ENCODE measurements at places on chromosomes 6 and 20.

DNA sequence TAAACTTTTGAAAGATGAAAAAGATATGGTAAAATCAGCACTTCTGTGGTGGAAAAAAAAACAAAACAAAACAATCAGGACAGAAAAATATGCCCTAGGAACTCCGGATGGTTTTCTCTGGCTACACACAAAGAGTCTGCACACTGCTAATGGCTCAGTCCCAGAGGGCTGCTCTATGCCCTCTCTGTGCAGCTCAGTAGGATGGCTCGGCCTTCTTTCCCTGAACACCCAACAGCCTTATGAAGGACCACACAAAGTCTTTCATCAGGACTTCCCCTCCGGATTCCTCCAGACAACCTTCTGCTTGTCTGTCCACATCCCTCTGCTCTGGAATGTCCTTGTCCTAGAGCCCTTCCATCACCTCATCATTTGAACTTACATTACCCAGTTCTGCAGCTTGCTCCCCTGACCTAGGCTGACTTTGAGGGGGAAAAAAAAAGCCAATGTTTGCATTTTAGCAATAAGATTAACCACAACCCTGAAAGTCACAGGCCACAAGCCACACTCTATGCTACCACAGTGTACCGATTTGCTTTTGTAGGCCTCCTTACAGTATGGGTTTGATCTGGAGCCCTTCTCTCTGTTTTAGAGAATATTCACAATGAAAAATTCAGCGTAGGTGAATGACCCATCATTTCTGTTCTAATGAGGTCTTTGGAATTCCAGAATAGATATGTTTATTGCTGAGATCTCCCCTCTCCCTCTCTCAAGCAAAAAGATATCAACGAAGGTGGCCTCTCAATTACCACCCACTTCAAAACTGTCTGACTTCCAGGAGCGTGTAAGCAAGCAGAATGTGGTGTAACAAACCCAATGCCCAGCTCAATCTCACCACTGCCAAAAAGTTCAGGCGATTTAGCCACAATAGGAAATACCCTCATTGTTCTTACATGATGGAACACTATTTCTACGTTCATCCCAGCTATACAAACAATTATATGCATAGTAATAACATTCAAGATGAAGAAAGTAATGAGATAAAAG lies 164.0 kb downstream of the GMDS start:
- DNase-seq, result no peak

DNA sequence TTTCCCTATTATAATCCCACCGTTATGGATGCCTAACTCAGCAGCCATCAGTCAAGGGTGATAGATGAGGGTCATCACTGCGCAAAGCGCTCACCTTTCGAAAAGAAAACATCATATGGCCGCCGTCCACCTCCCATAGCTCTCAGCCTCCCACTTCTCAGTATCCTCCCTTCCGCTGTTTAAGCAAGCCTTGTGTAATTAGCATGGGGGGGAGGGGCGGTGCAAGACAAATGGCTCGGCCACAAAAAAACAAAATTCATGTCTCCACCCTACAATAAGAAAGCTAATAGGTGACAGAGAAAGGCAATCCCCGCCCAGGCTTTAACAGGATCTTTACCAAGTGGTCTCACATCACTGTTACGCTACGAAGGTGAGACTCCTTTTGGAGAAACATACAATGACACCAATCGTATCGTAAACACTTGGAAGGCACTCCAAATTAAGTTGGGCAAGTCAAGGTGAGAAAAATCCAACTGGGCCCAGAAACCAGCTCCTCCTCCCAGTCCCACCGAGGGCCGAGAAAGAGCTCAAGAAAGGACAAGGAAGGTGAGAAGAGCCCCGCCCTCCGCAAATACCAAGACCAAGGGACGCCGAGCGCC lies 645 bp downstream of the DDX39B start:
- no peak for DNase-seq

GRCh38 chr6:141992109-141992508 lies 140.6 kb upstream of the GJE1 start:
- DNase-seq, result no peak

DNA sequence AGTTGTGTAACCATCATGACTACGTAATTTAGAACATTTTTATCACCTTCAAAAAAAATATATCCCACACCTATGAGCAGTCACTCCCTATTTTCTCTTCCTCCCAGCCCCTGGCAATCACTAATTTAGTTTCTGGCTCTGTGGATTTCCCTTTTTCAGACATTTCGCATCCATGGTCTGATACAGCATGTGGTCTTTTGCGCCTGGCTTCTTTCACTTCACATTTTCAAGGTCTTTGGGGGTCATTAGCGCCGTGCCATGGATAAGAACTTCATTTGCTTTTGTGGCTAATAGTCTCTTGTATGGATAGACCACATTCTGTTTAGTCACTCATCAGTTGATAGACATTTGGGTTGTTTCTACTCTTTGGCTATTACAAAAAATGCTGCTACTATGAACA lies 44.9 kb upstream of the DUSP22 start:
- no peak for DNase-seq

DNA sequence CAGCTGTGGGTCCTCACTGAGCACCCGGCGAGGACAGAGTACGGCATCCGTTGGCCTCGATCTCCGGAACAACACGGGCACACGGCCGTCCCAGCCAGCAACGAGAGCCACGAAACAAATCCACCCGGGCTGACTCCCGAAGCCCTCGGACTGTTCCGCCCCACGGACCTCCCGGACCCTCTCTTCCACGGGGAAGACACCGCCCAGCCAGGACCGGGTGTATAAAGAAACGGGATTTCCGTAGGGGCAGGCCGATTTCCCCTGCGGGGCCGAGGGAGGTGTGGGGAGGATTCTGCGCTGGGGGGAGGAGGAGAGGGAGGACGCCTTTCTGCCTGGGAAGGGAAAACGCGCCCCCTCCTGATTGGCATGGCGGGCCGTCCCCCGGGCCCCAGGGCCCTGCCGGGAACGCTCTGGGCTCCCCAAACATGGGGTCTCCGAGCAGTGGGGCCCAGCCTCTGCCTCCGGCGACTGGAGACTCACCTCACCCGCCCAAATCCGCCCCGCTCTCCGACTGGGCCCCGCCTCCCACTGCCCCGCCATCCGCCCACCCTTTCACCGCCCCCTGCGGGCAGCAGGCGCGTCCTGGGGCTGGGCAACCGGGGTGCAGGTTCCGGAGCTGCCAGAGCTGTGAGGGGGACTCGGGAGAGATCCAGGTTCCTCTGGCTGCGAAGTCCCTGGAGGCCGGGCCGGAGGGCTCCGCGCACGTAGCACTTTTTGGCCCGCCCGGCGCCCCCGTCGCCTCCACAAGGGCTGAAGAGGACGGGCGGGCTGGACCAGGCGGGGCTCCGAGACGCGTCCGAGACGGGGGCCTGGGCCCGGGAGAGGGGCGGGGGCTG lies 679 bp upstream of the PPDPF start:
- peak; percentile 47 for DNase-seq

DNA sequence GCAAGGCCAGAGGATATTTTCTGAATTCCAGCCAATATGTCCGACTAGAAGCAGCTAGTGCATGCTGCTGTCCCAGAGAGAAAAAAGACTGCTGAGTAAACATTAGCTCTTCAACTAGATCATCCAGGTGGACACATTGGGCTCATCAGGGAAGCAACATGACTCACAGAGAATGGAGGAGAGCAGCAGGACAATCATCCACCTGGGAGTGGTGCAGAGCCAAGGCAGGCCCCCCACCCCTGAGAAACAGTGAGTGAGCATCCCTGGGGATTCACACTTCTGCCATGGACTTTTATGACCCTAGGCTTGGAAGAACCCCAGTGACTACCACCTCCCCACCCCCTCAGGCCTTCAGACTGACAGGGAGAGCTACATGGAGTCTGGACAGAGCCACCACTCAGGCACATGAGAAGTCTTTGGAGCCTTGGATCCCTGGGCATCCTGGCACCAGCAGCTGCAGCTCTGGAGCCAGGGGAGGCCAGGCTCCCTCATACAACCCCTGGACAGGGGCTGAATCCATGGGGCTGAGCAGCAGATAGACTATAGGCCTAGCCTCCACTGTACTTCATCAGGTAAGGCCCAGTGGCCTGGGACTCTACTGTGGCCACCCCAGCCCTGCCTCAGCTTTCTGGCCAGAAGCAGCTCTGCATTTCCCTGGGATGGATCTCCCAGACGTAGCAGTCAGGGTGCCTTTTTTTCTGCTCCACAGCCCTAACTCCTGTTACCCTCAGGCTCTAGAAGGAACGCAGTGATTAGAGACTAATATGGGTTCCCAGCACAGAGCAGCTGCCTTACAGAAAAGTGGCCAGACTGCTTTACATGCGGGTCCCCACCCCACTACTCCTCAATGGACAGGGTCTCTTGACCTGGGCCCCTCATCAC lies 82.9 kb upstream of the RNF217 start:
- DNase-seq, result no peak

DNA sequence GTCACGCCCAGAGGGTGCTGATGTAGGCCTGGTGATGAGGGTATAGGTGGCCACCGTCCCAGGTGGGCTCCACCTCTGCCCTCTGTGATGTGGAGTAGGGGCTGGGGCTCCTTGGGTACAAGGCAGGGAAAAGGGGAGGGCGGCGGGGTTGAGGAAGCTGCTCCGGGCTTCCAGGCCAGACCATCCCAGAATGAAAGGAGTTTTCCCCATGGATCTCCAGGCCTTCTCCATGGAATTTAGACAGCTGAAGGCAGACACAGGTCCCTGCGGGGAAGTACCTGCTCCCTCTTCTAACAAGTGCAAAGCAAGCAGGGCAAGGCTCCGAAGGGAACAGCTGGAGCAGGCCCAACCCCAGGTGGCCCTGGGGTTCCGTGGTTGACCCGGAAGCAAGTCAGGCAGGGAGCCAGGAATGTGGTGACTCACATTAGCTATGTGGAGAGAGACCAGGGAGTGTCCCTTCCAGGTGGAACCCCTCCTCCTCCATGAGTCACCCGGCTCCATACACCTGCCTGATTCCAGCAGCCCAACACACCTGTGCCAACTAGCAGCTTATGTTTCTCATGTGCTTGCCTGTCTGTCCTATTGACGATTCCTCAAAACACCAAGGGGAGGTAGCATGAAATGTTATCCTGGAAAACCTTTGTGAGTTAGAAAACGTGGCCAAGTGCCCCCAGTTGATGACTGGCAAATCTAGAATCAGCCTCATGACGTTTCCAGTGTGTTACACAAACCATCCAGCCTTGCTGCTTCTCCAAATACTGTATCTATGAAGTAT lies 59.7 kb upstream of the SNX9 start:
- DNase-seq, result no peak

GRCh38 chr20:48606841-48607543 lies 220.8 kb downstream of the PREX1 start:
- no peak for DNase-seq

GRCh38 chr6:143241111-143241510 lies 180.4 kb downstream of the AIG1 start:
- DNase-seq, result no peak

DNA sequence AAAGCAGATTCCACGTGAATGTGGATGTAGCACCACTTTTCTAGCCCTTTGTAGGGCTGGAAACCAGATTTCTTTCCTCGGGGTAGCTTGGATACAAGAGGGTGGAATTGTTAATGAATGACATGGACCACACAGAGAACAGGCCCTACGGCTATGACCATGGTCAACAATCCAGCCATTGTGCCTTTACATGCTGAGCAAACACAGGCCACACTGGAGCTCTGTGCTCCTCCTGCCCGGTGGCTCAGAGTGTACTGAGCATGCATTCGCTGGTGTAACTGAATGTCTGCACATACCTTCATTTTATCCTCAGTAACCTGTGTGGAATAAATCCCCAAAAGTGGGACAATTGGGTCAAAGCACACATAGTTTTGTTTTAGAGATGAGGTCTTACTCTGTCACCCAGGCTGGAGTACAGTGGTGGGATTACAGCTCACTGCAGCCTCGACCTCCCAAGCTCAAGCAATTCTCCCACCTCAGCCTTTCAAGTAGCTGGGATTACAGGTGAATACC lies 32.8 kb downstream of the LRP11 start:
- DNase-seq, result no peak

GRCh38 chr6:127641905-127642304 lies 64.9 kb downstream of the C6orf58 start:
- no peak for DNase-seq

GRCh38 chr6:438634-439170 lies 47.1 kb downstream of the IRF4 start:
- no peak for DNase-seq

- no peak for DNase-seq
Observed at GRCh38 chr6:150931405-150931804, 65.9 kb downstream of the MTHFD1L start.

DNA sequence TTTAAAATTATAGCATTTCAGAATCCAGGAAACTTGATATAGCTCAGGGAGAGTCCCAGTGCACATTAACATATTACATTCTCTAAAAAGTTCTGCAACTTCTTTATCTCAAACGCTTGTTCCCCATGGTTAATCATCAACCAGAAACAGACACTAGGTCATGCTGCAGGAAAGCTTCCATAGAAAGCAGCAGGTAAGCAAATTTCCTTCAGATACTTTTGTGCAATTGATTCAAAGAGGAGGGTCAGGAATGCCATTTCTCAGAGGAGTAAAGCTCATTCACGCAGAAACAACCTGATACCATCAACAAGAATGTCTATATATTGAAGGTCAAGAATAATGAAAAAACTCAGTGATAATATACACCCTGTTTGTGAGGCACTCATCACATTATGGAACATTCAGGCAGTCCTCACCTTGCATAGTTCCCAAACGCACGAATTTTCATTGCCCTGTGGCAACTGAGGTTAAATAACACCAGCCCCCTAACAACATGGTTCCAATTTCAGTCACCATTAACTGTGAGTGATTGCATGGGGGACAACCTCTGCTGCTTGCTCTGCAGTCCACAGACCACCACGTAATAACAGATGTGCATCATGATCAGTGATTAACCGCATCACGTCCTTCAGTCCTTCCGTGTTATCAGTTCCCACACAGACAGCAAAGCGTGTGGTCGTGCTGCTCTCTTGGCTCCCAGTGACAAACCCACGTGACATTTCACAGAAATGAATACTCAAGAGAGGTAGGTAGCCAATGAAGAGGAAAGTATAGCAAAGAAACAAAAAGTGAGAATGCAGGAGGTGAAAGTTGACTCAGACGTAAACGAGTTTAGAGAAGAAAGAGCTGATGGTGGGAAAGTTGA lies 95.7 kb downstream of the LY86 start:
- no peak for DNase-seq

GRCh38 chr20:63054681-63055240 lies 48.0 kb upstream of the BHLHE23 start:
- no peak for DNase-seq

DNA sequence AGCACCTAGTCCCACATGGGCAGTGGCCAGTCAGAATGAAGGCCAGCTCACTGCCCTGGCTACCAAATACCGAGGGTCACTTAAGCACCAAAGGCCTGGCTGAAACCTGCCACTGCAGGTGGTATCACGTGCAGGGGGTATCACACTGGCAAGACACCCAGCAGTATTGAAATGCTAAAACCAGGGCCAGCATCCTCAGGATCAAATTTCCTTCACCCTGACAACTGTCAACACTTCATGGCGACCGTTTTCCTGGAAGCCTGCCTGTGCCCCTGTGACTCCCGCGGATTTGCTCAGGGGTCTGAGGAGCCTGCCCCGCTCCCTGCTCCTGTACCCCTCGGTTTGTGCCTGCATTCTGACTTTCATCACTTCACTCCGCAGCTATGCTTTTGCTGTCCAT lies 151.1 kb downstream of the TTLL2 start:
- DNase-seq, result no peak

- no peak for DNase-seq
Observed at GRCh38 chr20:7415427-7415826, 524.8 kb downstream of the HAO1 start.
